Renal cortex interstitium (tissue), 15 donors: ENCODE measurements at places on chromosomes 16 and 17. TPM values are rescaled to one million over a fixed set of nuclear protein-coding genes. Genes with fewer than 3 reads are reported as not detected.

Gene TGFB1I1
- 42.1 TPM for polyA plus RNA-seq

- no peak for DNase-seq
Measured at GRCh38 chr16:48089053-48089792, 66.6 kb downstream of the ABCC12 start.

GRCh38 chr17:76107509-76107908, 3.9 kb upstream of the EXOC7 start:
- no peak for DNase-seq

DNA sequence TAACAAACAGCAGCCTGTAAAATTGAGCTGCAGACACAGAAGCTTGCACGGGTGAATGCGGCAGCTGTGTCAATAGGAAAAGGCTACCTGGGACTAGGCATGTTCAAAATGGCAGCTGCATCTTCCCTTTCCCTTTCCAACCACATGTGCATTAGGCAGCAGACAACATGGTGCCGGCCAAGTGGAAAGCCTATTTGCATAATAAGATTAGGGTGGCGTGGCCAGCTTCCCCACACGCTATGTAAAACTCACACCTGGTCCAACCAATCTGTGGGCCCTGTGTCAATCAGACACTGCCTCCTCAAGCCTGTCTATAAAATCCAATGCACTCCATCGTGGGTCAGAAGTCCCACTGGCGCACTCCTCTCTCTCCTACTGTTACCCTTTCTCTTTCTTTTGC, 61.0 kb upstream of the RBBP6 start:
- no peak for DNase-seq

- DNase-seq = no peak
Measured at GRCh38 chr16:81765969-81766368, 13.1 kb upstream of the PLCG2 start.

Gene NOD2
- polyA plus RNA-seq = 0.57 TPM

GRCh38 chr16:48503779-48504178, 106.2 kb downstream of the N4BP1 start:
- DNase-seq = peak; percentile 57

DNA sequence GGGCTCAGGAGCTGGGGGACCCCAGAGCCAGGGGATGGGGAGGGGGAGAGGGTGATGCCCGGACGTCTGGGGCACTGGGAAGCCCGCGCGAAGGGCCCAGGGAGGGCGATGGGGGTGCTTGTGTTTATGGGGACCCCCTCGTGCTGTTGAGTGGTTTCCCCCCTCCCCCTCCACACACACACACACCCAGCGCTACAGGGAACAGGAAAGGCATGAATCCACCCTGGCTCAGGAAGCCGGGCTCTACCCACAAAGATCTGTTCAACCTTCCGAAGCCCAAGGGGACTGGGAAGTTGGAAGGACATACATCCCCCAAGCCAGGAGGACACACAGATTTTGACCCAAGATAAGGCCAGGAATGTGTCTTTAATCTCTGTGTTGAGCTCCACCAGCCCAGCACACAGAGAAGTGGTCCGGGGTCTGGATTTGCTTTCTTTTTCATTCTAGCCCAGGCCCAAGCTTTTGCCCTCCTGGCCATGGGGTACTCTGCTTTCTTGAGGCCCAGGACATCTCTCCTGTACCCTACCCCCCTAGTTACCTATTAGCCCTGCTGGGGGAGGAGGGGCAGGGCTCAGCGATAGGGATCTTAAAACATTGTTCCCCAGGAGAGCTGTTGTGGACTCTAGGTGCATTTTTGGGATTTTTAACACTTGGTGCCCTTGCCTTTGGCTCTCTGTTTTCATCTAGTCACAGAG, 1.2 kb downstream of the UBALD2 start:
- no peak for DNase-seq
